Mucosa of gallbladder (tissue), 1 donor: ENCODE measurements at places on chromosomes 1 and 21. TPM values are rescaled to one million over a fixed set of nuclear protein-coding genes. Genes with fewer than 3 reads are reported as not detected.

SH3GLB1 gene
- total RNA-seq: 65.7 TPM

DNA sequence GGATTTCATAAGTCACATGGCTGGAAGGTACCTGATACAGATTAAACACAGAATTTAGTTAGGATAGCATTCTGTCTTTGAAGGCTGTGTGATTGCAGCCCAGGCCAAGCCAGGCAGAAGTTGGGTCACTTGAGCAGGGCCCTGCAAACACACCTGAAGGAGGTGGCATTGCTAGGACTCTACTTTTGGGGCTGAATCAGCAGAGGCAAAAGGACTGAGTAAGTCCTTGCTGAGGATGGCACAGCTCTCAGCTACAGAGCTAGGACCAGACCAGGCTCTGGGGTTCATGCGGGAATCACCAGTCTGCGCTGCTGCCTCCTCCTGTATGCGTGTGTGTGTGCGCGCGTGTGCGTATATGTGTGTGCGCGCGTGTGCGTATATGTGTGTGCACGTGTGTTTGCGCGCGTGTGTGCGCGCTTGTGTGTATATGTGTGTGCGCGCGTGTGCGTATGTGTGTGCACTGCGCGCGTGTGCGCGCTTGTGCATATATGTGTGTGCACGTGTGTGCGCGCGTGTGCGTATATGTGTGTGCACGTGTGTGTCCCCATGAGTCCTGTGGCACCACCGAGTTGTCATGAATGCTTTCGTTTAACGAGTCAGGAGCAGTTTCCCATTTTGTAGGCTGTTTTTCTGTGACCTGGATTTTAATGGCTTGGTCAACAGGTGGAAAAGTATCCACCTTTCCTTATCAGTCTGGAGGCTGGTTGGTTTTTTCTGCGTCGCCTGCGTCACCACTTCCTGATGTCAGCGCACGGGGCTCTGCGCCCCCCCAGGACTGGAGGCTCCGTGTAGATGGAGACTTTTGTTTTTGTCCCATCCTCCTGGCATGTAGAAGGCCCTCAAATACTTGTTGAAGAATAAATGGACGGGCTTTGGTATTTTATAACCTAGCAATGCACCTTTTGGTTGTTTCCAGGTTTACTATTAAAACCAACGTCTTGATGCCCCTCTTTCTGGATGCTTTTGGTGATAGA lies 34.7 kb downstream of the ADARB1 start:
- DNase-seq: no peak

- DNase-seq: peak; percentile 15
Observed at GRCh38 chr1:218585511-218586184, 240.5 kb downstream of the TGFB2 start.

DNA sequence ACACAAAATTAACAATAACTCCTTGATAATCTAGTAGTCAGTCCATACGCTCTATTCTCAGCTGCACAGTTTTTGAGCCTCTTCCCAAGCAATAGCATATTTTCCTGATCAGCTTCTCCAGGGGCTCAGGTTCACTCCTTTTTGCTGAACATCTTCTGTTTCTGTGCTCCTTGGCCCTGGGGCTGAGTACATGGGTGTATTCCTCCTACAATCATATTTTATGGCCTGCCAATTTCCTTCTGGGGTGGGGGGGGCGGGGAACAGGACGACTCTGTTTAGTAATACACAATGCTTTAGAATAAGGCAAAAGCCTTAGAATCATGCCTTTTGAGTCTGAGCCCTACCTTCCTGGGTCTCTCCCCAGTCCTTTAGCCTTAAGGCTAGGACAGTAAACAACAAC lies 8.5 kb downstream of the CLDN19 start:
- DNase-seq: no peak

DNA sequence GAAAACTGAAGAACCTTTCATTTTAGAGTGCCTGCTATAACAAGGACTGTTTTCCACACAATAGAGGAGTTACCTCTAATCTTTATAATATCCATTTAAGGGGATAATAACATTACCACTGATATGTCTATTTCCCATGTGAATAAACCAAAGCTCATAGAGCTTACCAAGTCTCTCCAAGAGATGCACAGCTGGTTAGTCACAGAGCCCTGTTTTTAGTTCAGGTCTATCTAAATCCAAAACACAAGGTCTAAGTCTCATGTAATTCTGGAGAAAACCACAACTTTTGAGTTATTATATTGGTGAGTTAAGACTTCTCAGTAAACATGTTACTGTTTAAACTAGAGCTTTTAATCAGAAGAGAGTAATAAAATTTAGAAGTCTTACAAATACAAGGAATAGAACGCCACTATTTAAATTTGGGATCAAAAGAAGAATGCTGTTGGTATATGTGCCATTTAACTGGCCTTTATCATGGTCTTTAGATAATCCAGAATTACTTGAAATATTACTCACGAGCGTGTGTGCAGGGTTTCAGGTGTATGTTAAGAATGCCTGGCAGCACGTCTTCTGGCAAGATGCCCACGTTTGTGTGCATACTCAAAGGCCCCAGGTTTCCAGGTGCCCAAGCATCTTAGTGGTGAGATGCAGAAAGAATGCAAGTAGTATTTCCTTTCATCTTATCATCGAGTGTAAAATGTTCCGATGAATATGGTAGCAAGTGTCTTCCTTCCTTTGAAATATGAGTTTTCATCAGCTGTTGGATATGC lies 190.6 kb downstream of the FMN2 start:
- DNase-seq: no peak

DIO1 gene
- 6.2 TPM for total RNA-seq

IL20 gene
- not detected for total RNA-seq

SPRR2F gene
- total RNA-seq: not detected

GRCh38 chr1:32817159-32817814 lies at the start of the genes S100PBP and YARS1:
Gene S100PBP (plus strand): TSS chr1:32817653. CDS start chr1:32826100, 8,447 bp downstream.
Gene YARS1 (minus strand): TSS chr1:32817358. CDS start chr1:32817244, 114 bp downstream.
- DNase-seq: peak; percentile 99

DNA sequence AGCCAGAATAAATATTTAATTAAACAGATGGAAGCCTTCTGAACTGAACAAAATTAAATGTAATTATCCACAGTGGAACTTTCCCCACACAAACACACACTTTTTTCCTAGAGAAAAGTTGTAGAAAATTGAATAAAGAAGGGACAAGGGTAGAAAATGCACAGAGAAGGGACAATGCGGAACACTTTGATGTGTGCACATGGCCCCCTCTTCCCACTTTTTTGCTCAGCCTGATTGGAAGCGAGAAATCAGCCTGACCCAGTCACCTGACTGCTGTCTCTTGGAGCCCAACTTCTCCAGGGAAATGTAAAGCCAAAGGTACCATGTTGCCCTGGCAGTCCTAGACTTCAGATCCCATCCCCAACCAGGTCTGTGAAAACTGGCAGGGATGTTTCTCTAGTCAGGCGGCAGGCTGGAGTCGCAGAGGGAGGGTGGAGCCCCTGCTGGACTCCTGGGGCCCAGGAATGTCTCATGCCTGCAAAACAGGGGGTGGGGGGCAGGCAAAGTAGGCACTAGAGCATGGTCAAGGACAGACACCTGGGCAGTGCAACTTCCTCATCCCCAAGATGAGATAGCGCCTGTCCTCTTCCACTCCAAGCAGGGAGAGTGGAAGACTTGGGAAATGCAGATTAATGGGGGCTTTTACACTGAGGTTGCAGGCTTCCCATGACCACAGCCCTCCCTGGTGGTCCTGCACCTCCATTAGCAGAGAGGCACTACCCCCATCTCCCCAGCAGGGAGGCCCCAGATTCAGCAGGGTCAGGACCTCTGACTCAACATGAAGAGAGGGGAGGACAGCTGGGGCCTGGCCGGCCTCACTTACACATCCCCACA lies 2.8 kb downstream of the CERS2 start:
- peak; percentile 63 for DNase-seq

RCSD1 gene
- 18.4 TPM for total RNA-seq

MARK1 gene
- total RNA-seq: 5.1 TPM

DNA sequence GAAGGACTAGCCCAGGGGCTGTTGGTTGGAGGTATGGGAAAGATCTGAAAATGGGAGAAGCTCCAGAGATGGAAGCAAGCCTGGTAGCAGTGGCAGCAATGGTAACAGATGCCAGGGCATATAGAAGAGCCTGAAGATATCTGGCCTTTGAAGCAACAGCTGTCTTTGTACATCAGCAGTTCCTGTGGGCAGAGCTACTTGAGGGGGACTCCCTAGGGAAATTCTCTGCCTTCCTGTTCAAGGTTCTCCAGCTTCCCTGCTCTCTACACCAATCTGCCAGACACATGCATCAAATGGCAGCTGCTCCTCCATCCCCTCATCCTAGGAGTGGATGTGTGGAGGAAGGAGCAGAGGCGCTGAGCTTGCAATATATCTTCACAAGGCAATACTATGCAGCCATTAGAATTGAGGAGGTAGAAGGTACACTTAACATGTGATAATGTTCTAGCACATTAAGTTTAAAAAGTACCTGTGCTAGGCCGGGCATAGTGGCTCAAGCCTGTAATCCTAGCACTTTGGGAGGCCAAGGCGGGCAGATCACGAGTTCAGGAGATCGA lies 2.2 kb downstream of the TMEM35B start:
- no peak for DNase-seq

GRCh38 chr1:50268049-50268448 lies 155.2 kb downstream of the DMRTA2 start:
- DNase-seq: peak; percentile 14

LEFTY2 gene
- 0.23 TPM for total RNA-seq

GRCh38 chr1:66778266-66778665 lies 22.8 kb downstream of the INSL5 start:
- no peak for DNase-seq

ETV3L gene
- not detected for total RNA-seq

- peak; percentile 64 for DNase-seq
Observed at GRCh38 chr1:94962409-94963265, 35.7 kb upstream of the CNN3 start.

- DNase-seq: peak; percentile 16
Observed at GRCh38 chr1:229410692-229411433, 23.0 kb downstream of the ACTA1 start.

DNA sequence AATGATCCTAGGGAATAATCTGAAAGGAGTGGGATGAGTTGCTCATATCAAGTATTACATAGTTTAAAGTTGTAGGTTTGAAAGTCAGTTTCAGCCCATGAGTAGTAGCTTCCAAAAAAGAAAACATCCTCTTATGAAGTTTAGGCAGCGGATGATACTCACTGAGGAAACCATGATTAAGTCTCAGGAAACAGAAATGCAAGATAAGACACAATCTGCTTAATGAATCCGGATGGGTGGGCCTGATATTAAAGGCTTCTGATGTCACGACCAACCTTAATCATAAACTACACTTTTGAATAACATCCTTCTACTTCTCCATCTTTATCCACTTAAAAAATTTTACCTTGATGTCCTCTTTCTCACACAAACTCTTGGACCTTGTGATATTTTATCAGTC lies 61.8 kb downstream of the S1PR1 start:
- no peak for DNase-seq

NGF gene
- 2.6 TPM for total RNA-seq

GRCh38 chr1:151577173-151577572 lies 34.7 kb upstream of the SNX27 start:
- DNase-seq: no peak

DNA sequence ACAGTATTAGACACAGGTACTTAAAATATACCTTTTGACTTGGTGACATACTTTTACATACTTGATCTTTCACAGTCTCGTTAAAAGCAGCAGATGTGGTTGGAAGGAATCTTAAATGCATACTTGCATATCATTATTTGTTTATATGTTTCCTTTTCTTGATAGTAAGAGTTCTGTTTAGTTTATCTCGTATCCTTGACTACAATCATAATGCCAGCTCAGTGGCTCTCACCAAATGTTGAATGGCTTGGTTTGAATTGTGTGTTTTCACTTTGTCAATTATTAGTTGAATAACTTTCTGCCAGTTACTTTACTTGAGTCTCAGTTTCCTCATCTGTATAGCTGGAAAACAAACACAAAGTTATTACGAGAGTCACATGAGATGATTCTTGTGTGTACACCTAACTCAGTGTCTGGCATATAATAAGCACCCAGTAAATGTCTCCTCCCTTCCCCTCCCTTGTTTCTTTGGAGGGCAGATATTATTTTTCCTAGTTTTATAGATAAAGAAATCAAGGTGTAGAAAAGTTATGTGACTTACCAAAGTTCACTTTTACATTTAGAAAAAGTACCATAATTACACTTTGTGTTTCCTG lies 131.6 kb upstream of the IVNS1ABP start:
- DNase-seq: no peak

- no peak for DNase-seq
Observed at GRCh38 chr1:63537940-63538339, 14.6 kb downstream of the EFCAB7 start.

GRCh38 chr1:108502138-108502537 lies 52.0 kb downstream of the NBPF6 start:
- DNase-seq: no peak

DNA sequence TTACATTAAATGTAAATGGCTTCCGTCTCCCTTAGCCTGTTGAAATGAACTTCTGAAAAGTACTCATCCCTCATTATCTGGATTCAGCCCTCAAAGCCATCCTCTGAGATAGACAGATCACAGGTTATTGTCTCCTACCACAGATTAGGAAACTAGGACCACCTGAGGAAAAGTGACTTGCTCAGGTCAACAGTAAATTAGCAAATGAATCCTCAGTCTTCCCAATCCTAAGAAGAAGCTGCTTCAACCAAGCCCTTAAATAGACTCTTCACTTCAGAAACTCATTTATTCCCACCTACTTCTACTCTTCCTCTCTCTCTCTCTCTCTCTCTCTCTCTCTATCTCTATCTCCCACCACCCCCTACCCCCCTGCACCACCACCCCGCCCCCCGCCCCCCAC lies 152.3 kb downstream of the DMRTA2 start:
- no peak for DNase-seq

DNA sequence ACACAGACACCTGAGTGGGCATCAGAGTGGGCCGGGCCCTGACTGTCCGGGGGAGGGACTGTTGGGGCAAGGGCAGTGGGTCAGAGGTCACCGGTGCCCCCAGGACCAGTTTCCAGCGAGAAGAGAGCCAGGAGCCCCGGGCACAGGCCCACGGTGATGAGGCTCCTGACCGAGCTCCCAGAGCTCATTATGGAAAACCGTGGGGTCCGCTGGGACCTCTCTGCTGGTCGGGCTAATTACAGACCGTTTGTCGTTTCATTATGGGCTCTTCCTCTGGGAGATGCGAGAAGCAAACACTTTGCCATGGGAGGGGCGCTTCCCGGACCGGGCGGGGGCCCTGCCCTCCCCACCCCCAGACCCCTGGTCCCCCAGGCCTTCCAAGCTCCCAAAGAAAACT lies 12.0 kb upstream of the TTLL10 start:
- no peak for DNase-seq

PLA2G2F gene
- total RNA-seq: 0.92 TPM

DNA sequence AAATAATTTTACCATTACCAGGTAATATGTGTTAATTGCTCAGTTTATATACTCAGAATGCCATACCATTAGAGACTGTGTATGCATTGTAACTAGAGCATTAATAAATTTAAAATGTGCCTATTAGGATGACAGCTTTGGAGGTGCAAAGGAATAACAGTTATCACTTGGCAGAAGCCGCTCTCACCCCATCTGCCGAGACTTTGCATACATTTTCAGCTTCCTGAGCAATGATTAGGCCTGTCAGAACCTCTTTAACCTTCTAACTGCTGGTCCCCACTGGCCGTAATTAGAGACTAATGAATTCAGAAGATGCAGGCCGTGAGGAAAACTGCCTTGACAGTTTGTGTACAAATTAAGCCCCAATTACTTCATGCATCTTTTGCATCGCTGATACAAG lies 158.0 kb upstream of the PROX1 start:
- DNase-seq: no peak
